ENCODE measurements at places on chromosomes 3 and 15.

DNA sequence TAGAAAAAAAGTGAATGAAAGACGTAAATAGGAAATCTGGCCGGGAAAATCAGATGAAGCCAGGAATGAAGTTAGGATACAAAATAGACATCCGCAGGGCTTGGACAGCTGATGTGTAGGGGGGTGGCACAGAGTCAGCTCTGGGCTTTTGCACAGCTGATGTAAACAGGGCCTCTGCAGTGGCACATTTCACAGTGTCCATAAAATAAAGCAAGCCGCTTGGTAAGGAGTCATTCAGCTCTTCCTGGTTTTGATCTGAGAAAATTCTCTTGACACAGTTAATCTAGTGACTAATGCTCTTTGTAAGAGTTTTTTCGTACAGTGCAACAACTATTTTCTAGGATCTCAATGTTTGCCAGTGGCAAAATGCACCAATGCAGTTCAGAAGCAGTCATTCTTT is 153.3 kb downstream of the USP13 start:
- no peak for DNase-seq

DNA sequence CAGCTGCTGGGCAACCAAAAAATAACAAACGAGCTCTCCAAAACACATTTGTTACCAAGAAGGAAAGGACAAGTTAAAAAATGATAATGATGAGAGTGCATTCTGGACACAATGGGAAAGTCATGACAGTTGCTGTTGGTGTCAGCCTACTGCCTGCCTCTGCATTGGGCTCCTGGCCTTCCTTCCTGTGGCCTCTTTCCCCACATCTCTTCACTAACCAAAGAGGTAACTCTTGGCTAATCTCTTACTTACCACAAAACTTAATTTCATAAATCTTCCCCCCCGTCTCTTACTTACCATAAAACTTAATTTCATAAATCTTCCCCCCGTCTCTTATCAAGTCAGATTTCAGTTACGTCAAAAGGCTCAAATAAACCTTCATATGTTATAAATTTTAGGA is 58.6 kb downstream of the AGTR1 start:
- DNase-seq: no peak

DNA sequence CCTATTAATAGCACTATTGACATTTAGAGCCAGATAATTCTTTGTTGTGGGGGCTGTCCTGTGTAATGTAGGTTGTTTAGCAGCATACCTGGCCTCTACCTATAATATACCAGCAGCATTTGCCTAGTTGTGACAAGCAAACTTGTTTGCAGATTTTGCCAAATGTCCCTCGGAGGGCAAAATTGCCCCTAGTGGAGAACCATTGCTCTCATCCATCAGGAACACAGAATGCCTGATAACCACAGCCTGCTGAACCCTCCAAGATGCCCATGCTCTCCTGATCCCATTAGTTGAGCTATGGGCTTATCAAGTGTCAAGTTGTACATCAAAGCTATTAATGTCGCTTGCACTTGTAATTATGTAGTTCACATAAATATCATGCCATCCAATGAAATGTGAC is 15.0 kb upstream of the KBTBD8 start:
- DNase-seq: no peak

GRCh38 chr3:166114448-166114847 is 277.2 kb upstream of the BCHE start:
- no peak for DNase-seq

DNA sequence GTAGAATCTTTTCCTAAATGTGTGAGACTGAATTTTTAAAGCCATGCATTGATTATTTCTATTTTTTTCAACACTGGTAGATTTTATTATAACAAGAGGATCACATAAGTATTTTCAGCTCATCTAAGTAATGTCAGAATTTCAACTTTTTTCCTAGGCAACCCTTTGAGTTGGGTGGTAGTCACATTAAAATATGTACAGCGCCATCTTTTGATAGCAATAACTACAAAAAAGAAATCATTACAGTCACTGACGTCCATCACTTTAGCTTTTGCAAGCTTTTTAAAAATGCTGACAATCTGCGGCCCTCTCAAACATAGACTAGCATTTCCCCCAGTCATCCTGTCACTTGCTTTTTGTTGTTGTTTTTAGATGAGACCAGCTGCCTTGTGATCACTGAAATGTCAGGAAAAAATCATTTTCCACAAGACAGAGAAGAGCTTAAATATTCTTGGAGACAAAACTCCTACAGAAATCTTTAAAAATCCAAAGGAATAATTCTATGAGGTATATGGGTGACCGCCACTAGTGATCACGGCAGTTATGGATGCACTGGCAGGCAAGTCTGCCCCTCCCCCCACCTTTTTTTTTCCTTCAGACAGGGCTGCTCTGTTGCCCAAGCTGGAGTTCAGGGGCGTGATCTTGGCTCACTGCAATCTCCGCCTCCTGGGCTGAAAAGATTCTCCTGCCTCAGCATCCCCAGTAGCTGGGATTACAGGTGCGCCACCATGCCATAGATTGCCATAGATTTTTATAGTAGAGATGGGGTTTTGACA is 384.0 kb upstream of the KCNMB2 start:
- DNase-seq: no peak

GRCh38 chr3:196219194-196219969 is 3.0 kb downstream of the SLC51A start:
- peak; percentile 76 for DNase-seq

DNA sequence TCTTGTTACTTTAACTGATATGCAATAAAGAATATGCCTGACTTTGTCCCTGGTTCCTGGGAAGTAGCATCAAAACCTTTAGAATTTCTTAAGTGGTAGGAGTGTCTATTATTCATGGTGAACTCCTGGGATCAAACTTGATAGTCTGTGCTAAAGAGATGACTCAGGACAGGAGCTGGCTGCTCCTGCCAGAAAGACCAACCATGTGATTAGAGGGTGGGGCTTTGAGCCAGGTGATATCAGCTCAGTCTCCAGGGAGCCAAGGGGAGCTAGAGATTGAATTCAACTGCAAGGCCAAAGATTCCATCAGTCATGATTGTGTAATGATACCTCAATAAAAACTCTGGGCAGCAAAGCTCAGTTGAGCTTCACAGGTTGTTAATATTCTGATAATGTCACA is 20.6 kb upstream of the TMC3 start:
- DNase-seq: no peak

- DNase-seq: no peak
These were observed 237.2 kb upstream of the DPH6 start for GRCh38 chr15:35783203-35783602.

GRCh38 chr15:74807282-74807681 is 5.4 kb upstream of the LMAN1L start:
- DNase-seq: no peak

DNA sequence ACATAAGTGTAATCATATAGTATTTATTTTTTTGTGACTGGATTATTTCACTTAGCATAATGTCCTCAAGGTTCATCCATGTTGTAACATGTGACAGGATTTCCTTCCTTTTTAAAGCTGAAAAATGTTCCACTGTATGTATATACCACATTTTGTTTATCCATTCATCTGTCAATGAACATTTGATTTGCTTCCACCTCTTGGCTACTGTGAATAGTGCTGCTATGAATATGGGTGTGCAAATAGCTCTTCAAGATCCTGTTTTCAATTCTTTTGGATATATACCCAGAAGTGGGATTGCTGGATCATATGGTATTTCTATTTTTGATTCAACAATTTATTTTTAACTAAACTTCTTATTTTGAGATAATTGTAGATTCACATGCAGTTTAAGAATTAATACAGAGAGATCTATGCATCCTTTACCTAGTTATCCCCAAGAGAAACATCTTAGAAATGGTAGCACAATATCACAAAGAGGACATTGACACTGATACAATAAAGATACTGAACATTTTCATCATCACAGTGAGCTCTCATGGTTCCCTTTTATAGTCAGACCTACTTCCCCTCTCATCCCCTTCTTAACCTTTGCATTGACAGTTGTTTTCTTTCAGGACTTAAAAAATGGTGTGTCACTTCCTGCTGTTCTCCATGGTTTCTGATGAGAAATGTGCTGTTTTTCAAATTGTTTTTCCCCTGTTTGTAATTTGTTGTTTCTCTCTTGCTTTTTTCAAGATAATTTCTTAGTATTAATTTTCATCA is 90.1 kb downstream of the SATB1 start:
- no peak for DNase-seq

DNA sequence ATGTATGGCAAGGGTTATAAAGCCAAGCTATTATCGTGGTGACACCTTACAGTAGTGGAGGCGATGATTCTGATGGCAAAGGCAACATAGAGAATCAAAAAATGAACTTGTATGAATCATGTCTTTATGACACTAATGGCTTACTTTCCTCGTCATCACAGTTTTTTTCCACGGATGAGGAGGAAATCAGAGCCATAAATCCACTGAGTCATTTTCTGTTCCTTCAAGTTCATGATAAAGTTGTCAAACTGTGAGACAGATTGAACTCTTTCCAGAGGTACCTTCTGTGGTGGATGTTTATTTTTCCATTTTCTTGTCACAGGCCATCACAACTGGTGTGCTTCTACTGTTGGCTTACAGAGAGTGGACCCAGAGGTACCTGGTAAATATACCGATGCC is 8.5 kb downstream of the TMEM212 start:
- DNase-seq: no peak

DNA sequence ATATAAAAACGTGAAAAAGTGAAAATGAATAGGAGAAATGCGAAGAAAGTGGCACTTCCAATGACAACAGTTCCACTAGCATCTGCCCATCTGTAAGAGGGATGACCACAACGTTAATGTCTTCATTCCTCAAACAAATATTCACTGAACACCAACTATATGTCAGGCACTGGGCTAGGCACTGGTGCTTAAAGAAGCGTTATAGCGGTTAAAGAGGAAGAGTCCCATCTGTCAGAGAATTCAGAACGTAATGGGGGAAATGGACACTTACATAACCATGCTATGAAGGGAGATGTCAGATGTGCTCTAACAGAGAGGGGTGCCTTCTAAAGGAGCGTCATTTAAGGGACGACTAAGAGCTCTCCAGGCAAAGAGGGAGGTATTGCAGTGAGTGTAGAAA is 8.2 kb downstream of the RUBCN start:
- DNase-seq: no peak

GRCh38 chr3:183491923-183492848 is 63.3 kb downstream of the KLHL6 start:
- no peak for DNase-seq

DNA sequence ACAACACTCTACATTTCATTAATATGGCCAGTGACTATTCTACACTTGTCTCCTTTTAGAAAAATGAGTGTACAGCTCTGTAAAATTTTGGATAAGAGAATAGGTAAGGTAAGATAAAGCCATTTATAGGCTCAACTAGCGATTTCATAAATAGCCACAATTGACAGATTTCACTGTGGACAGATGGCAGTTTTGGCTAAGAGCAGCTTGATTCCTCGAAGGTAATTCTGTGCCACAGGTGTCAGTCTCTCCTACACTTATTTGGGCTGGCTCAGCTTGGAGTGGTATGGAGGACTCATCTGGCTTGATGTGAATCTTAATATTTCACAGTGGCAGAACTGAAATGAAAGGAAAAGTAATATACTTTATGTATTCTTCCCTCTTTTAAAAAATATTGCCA is 536.7 kb upstream of the TBL1XR1 start:
- no peak for DNase-seq

DNA sequence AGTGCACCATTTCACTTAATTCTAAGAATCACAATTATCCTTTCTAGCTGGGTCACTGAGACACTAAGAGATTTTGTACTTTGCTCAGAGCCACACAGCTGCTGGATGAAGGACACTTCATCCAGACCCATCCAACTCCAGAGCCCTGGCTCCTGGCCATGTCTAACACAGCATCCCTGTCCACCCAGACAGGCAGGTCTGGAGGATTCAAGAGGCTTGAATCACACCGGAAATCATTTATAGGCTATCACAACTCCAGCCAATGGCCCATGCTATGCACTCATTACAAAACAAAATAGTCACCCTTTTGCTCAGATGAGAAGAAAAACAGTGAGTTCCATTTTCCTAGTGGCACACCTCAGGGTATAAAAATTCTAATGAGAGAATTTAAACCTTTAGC is 198.2 kb upstream of the LMCD1 start:
- DNase-seq: no peak

- DNase-seq: no peak
These were observed 22.9 kb downstream of the MAGI1 start for GRCh38 chr3:66015841-66016240.

DNA sequence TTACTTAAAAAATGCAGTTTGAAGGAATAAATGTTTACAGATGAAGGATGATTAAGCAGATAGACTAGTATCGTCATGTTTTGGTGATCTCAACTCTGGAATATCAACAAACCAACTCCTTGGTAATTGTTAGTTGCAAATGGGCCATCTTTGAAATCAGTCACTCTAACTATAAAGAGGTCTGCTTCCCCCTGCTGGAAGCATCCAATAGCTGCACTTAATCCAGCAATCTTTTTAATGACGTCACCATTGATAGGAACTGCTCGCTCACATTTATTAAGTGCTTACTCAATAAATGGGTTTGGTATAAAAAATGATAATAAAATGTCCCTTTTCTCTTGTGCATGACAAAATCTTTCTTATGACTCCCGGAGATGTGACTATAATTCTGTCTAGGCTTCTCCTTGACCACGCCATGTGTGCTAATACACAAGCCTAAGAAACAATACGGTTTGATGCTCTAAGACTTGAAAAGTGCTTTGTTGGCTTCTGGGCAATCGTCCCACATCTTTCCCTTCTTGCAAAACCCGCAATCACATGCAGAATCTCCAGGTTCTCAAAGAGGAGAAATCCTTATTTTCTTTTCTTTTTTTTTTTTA is 227.6 kb upstream of the POU1F1 start:
- DNase-seq: peak; percentile 41

DNA sequence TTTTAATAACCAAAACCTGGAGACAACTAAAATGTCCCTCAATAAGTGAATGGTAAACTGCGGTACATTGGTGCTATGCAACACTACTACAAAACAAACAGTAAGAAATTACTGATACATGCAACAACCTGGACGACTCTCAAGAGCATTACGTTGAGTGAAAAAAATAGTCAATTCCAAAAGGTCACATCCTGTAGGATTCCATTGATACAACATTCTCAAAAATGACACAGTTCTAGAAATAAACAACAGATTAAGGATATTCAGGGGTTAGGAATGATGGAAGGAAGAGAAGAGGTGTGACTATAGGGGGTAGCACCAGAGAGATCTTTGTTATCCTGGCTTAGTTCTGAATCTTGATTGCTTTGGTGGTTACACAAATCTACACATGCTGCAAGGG is 72.2 kb downstream of the ZNF148 start:
- DNase-seq: no peak

- DNase-seq: no peak
These were observed 175.0 kb upstream of the TLE3 start for GRCh38 chr15:70272565-70273355.

GRCh38 chr3:160185751-160186150 is 39.5 kb upstream of the C3orf80 start:
- no peak for DNase-seq

DNA sequence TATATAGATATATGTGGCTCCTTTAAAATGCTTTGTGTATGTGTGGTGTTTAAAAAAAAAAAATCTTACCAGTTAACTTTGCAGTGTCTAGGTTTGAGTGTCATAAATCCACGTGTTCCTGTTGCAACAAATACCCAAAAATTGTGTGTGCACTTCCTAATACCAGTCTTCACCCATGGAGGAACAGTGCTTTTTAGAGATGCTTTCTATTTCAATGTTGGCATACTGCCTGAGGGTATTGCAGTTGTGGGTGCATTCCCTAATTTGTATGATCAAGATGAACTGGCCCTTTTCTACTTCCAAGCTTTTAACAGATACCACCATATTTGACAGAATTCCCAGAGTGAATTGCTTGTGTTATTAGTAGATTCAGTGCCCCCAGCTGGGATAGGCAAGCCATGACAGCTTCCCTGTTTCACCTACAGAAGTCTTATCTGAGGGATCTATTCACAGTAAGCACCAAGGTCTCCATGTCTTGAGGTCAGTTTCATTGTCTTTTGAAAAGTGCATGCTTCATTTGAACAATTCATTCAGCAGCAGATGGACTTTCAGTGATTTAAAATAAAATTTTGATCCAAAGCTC is 68.9 kb upstream of the GOLGA6B start:
- DNase-seq: no peak
